ENCODE measurements at places on chromosomes 16 and 17.

DNA sequence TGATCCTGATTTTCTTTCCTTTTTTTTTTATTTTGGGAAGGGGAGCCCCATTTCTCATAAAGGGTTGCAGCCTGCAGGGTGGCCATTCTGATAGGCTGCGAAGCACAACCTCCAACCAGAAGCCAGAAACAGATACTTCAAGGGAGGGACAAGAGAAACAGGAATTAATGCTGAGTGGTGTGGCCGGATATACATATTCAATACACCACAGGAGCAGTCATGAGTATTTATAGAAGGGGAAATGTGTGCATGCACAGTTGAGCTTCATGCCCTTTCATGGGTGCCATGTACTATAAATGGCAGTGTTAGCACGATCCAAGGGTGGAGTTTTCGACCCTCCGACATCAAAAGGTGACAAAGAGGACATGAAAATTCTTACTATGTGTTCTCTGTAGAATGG, 320.8 kb downstream of the CBLN1 start:
- H3K27me3 ChIP-seq: no peaks in the 10 kb centered on the region
- H3K36me3 ChIP-seq: no peaks in the 10 kb centered on the region
- no peak overlapping the region for H3K4me3 ChIP-seq
- no peaks in the 10 kb centered on the region for H3K4me1 ChIP-seq
- DNase-seq: no peak
- H3K27ac ChIP-seq: no peak overlapping the region

DNA sequence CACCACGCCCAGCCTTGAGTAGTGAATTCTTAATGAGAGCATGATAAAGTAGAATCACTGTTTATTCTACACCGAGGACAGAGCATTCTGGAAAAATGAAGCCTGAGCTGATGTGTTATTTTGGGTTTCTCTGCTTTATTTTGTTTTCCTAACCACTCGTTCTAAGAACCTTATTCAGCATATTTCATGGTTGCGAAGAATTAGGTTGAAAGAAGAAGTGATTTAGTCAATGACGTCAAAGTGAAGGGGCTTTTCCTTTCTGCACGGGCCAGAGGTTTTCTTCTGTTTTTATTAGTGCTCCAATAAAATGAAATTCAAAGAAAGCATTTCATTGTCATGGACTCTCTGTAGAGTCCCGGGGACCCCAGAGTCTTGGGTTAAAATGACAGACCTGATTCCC, 178.5 kb downstream of the MAF start:
- no peaks in the 10 kb centered on the region for H3K27me3 ChIP-seq
- H3K27ac ChIP-seq: no peak overlapping the region
- H3K36me3 ChIP-seq: peaks cover 2% of the 10 kb centered on the region
- H3K4me1 ChIP-seq: peaks cover 9% of the 10 kb centered on the region

- no peak for DNase-seq
- H3K4me1 ChIP-seq: no peaks in the 10 kb centered on the region
- H3K27ac ChIP-seq: no peak overlapping the region
- no peaks in the 10 kb centered on the region for H3K36me3 ChIP-seq
These were observed 151.7 kb downstream of the ANKFN1 start for GRCh38 chr17:56305007-56305406.

DNA sequence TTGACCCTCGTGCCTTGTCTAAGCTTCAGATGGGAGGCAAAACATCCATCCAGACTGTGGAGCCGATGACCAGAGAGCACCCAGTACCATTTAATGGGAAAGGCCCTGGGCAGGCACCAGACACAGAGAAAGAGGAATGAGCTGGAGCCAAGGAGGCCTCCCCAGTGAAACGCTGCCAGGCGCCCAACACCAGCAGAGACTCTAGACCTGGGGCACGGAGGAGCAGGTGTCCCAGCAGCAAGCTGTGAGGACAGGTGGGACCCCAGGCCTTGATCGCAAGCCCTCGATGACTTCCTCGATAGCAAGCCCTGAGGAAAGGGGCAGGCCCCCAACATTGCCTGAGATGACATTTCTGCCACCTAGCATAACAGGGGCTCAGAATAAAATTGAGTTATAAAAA, 62.2 kb upstream of the SIAH1 start:
- H3K36me3 ChIP-seq: no peaks in the 10 kb centered on the region
- no peak overlapping the region for H3K27ac ChIP-seq
- no peak for DNase-seq
- no peaks in the 10 kb centered on the region for H3K27me3 ChIP-seq
- H3K4me1 ChIP-seq: no peaks in the 10 kb centered on the region

DNA sequence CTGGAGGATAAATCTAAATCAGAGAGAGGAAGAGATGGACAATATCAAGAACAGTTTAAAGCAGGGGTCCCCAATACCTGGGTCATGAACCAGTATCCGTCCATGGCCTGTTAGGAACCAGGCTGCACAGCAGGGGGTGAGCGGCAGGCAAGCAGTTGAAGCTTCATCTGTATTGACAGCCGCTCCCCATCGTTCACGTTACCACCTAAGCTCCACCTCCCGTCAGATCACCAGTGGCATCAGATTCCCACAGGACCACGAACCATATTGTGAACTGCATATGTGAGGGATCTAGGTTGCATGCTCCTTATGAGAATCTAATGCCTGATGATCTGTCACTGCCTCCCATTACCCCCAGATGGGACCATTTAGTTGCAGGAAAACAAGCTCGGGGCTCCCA, 226.5 kb downstream of the SLC39A11 start:
- DNase-seq: no peak
- peaks cover 6% of the 10 kb centered on the region for H3K4me1 ChIP-seq
- H3K27me3 ChIP-seq: no peaks in the 10 kb centered on the region
- no peak overlapping the region for H3K27ac ChIP-seq
- no peaks in the 10 kb centered on the region for H3K36me3 ChIP-seq
- no peak overlapping the region for H3K4me3 ChIP-seq

GRCh38 chr16:51416926-51417325, 265.9 kb upstream of the SALL1 start:
- no peak overlapping the region for H3K4me3 ChIP-seq
- H3K27ac ChIP-seq: no peak overlapping the region
- H3K4me1 ChIP-seq: no peaks in the 10 kb centered on the region
- DNase-seq: no peak
- H3K36me3 ChIP-seq: no peaks in the 10 kb centered on the region

- H3K27me3 ChIP-seq: no peaks in the 10 kb centered on the region
- peak; percentile 92 for DNase-seq
- H3K4me1 ChIP-seq: peaks cover 26% of the 10 kb centered on the region
- peak within 1 kb of the TSS; percentile 85 for H3K4me3 ChIP-seq
- H3K36me3 ChIP-seq: peaks cover 20% of the 10 kb centered on the region
These were observed at the start of gene MIEN1 for GRCh38 chr17:39730095-39730921. MIEN1 (minus strand) TSS chr17:39730532; CDS start chr17:39730495, 37 bp downstream.

- no peak for DNase-seq
- peaks cover 30% of the 10 kb centered on the region for H3K4me1 ChIP-seq
- H3K36me3 ChIP-seq: peaks cover 45% of the 10 kb centered on the region
- H3K4me3 ChIP-seq: no peak overlapping the region
- no peak overlapping the region for H3K27ac ChIP-seq
These were observed 11.1 kb downstream of the PTRH2 start for GRCh38 chr17:59695945-59696681.

GRCh38 chr17:41308251-41308917, 725 bp downstream of the KRTAP16-1 start:
- H3K27me3 ChIP-seq: no peaks in the 10 kb centered on the region
- peaks cover 50% of the 10 kb centered on the region for H3K4me1 ChIP-seq
- DNase-seq: peak; percentile 70
- peak overlapping the region; percentile 98 for H3K27ac ChIP-seq
- H3K4me3 ChIP-seq: peak overlapping the region; percentile 68
- H3K36me3 ChIP-seq: peaks cover 18% of the 10 kb centered on the region
